ENCODE measurements at places on chromosomes 16 and 17.

- peak; percentile 44 for DNase-seq
Observed at GRCh38 chr17:40533896-40534295, 31.4 kb downstream of the CCR7 start.

GRCh38 chr17:835263-835662, 53.1 kb downstream of the MRM3 start:
- DNase-seq: peak; percentile 99

DNA sequence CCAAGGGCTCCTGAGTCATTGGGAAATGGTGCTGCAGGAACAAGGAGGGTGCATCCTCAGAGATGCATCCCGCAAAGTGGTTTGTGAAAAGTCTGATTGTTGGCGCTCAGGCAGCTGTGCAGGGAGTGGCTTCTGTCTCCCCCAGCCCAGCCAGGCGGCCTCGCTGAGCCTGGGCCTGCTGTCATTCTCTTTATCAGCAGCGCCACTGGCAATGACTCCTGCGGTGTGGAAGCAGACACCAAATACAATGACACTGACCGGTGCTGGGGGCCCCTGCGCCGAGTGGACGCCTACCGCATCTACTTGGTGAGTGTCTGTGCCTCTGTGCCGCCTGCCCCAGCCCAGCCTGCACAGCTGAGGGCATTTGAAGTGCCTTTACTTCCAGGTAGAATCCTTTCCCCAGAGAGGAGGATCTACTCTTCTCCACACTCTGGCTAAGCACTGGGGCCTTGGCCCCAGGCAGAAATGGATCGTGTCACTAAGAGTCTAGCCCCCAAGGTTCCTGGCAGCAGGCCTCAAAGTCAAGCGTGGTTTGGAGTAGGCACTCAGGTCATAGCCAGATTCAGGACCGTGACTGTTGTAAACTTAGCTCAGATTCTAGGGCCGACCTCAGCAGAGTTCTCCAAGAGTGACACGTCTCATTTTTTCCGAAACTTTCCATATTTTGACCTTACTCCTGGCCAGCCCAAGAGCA, 19.3 kb upstream of the NAT9 start:
- DNase-seq: no peak

DNA sequence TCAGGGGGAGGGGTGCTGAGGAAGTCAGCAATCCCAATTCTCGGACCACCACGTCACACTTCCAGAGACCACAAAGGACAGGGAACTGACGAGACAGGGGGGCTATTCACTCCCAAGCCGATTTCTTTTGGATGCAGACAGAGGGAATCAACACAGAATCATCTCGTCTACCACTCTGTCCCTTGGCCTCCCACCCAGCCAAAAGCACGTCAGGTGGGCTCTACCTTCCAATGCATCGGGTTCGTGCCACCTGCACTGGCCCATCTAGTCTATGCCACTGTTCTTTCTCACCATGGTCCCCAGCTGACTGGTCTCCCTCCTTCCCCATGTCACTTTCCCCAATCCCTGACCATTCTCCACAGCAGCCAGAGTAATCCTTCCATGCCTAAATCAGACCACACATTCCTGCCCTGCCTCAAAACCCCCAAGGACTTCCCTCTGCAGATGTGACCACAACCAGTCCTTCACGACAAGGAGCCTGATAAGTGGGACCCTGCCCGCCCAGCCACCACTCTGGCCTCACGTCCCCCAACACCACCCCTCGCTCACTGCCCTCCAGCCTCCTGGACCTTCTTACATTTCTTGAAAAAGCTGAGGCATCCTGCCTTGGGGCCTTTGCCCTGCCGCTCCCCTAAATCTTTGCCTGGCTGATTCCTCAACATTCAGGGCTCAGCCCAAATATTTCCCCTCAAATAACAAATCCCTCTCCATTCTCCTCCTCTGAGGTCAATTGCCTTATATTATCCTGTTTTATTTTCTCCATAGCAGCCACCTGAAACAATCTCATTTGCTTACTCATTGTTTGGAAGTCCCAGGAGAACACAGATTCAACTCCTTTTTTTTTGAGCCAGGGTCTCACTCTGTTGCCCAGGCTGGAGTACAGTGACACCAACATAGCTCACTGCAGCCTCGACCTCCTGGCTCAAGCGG, 70.4 kb downstream of the IL21R start:
- DNase-seq: peak; percentile 20

DNA sequence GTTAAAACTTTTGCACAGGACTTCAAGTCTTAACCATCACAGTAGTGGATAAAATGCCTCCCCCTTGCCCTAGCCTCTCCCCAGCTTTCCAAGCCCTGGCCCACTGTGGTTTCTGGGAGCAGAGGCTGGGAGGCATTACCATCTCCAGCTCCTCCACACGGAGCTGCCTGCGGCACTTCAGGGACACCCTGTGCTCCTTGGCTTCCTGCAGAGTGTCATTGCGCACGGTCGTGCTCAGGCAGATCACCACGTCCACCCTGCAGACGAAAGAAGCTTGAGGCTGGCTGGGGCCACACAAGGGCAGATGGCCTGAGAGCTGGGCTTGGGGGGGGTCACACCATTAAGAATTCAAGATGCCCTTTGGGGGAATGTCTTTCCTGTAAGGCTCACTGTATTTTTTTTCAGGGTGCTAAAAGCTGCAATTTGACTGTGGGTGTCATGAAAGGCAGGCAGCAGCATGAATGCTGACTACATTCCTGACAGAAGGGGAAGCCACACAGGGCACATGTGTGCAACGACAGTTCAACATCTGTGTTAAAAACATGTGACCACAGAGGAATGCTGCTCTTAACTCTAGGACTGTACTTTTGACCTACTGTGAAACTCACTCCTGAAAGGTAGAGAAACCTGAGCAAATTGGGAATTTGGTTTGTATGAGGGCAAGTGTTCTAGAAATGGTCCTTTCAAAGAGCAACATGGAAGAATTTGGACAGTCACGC, 47.7 kb upstream of the CLEC18B start:
- DNase-seq: no peak

GRCh38 chr16:21710938-21711337, 47.2 kb downstream of the OTOA start:
- no peak for DNase-seq

GRCh38 chr17:81080019-81080418, 45.1 kb downstream of the BAIAP2 start:
- no peak for DNase-seq

DNA sequence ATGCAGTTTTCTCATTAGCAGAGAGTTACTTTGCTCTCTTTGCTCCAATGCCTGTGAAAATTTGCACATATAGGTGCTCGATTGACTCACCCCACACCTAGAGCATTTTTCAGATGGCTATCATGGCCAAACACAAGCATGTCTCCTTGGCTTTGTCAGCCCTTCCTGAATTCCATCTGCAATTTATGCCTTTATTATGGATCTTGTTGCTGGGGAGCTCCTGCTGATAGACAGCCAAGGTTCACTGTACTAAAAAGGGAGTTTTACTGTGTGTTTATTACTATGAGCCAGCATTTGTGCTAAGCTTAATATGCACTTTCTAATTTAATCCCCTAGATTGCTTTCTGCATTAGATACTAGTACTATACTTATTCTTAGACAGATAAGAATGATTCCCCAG, 93.3 kb downstream of the TOX3 start:
- DNase-seq: no peak

- no peak for DNase-seq
Observed at GRCh38 chr17:21152731-21153130, 26.0 kb downstream of the DHRS7B start.

DNA sequence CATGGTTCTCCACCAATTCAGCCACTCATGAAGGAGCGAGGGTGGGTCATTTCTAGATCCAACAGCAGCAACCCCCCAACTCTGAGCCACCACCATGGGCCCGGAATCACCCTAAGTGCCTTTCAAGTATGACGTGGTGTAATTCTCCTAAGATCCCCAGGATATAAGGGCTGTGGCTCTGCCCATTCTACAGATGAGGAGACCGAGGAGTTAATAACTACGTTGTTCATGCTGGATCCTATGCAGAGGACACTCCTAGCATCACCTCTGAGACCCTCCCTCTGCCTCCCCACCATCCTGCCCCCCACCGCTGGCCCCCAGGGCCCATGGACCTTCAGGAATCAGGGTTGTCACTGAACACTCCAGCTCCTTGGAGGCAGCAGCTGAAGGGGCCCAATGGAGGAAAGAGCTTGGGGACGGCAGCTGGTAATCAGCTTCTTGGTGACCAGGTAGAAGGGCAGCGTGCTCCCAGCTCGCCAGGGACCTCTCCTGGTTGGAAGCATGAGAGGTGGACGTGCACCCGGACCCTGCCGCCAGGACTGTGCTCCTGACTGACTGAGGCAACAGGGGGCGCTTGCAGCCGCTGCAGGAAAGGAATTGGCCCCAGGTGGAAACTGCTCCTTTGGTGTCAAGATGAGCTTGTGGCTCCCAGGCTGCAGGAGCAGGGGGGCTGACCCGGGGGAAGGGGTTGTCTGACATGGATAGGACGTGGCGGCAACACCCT, 28.2 kb upstream of the CACNG1 start:
- DNase-seq: no peak

DNA sequence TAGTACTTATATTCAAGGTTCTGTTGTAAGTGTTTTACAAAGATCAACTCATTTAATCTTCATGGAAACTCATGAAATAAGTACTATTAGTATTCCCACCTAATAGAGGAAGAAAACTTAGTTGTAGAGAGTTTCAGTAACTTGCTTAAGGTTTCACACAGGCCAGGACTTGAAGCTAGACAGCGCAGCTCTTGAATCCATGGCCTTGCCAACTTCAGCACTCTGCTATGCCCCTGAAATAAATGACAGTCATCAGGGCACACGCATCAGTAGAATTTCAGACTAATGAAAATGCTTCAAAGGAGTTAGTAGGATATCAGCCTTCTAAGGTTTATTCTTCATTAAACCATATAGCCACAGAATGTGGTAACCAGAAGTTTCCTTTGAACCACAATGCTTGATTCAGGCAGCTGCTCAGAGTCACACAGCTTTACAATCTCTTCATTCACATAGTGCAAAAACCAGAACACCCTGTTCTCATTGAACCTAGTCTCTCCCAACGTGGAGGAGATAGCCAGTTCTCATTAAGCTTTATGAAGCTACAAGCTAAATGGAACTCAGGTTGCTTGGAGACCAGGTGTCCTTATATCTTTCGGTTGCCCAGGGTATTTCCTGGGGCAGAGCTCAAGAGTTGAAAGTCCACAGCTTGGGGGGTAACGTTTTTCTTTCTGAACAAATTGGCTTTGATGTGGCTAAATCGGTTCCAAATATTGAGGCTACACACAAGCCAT, 39.7 kb downstream of the KCNJ2 start:
- no peak for DNase-seq

GRCh38 chr17:83118071-83118841, 38.8 kb downstream of the METRNL start:
- DNase-seq: no peak

DNA sequence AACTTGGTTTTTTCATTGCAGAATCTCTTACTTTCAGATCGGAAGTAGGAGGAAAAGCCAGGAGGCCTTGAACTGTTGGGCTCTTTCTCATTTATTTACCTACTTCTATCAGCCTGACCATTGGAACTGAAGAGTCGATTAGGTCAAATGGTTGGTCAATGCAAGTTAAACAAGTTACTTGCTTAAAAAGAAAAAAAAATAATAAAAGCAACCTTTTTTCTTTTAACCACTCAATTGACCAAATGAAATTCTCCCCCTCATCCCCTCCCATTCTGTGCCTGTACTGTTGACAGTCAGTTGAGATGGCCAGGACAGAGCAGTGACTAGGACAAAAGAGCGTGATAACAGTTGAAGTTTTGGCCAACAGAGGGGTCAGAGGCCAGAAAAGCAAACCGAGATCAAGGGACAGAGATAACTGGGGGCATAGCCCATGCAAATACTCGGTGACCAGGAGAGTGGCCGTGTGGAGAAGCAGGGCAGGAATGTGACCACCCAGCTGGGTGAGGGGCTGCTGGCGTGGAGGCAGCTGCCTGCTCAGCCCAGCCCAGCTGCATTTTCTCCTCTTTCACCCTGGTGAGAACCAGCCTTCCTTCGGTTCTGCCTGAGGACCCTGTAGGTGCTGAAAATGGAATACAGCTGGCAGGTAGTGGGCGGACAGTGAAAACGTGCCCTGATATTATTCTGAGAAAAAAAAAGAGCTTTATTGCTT, 72.2 kb downstream of the HS3ST3B1 start:
- no peak for DNase-seq

GRCh38 chr17:1234455-1234854, 35.8 kb upstream of the BHLHA9 start:
- no peak for DNase-seq

DNA sequence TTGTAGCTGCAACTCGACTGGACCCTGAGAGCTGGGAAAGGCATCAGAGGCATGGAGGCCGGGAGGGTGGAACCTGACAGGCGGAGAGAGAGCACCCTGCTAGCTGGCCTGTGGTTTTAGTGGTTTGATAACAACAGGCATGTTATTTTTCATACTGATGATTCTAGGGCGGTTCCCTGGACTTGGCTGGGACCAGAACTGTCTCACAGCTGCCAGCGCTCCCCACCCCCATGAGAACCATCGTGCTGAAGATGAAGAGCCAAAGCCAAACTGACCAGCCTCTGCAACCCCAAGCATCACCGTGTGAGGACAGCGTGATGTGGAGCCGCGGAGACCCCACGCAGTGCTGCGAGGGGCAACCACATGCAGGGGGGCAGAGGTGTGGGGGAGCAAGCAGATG, 28.5 kb downstream of the MXRA7 start:
- peak; percentile 81 for DNase-seq

GRCh38 chr16:68644715-68645493, at the start of gene CDH3:
Gene CDH3, plus strand, starts transcription at chr16:68645310. Its CDS starts 70 bp downstream, at chr16:68645380.
- no peak for DNase-seq

GRCh38 chr16:80200079-80200478, 340.7 kb upstream of the DYNLRB2 start:
- DNase-seq: no peak

DNA sequence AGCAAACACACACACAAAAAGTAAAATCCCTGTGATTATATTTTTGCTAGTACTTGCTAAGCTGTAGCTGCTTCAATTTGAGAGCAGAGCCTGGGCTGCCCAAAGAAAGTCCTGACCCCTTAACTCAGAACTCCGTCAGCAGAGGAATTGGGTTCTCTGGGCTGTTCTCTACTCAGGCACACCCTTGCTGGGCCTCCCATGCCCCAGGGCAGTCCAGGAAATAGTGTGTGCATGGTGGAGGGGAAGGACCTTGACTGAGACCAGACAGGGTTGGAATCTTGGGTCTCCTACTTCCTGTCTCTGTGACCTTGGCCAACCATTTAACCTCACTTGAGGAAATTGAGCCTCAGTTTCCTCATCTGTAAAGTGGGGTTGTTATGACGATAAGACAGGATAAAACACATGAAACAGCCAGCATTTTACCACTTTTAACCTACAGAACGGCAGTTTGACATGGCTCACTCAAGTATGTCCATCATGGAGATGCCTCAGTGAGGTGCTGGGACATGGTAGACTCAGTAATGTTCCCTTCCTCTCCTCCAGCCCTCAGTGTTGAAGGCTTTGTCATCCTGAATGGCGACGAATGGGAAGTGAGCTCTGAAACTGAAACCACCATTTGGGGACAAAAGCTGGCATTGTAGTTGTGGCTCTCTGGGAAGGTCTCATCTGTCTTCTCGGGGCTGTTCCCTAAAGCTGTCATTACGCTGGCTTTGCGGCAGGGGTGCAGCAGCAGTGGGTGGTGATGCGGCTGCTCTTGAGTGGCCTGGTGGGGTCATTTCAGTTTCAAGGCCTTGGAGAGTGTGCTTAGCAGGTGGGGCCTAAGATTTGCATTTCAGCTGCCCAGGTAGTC, 74.9 kb downstream of the CMIP start:
- no peak for DNase-seq

- no peak for DNase-seq
Observed at GRCh38 chr16:73399486-73399885, 351.6 kb upstream of the ZFHX3 start.
